ENCODE measurements at places on chromosomes 5 and 9.

- H3K4me3 ChIP-seq, result no peak overlapping the region
- no peaks in the 10 kb centered on the region for H3K27me3 ChIP-seq
- H3K36me3 ChIP-seq, result no peaks in the 10 kb centered on the region
- peak overlapping the region; percentile 64 for H3K27ac ChIP-seq
These were observed 10.4 kb downstream of the ABLIM3 start for GRCh38 chr5:149151717-149152116.

- no peak overlapping the region for H3K27ac ChIP-seq
- H3K4me3 ChIP-seq, result no peak overlapping the region
- DNase-seq, result no peak
- H3K36me3 ChIP-seq, result no peaks in the 10 kb centered on the region
These were observed 117.6 kb downstream of the SEMA5A start for GRCh38 chr5:9428272-9428671.

DNA sequence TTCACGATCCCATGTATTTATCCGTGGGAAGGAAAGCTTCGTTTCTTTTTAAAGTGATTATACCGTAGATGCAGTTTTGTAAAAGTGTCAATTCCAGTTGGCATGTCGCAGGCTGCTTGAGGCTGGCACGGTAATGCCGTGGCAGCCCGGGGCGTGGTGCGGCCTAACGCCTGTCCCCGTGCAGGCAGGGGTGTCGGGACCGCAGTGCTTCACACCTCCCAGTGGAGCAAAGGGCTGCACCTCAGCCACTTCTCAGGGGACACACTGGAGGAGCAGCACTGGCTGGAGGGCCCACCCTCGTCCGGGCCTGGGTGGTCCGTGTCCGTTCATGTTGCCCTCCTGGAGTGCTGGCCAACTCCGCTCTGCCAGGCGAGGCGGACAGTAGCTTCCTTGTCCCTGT is 103.2 kb downstream of the RXRA start:
- H3K36me3 ChIP-seq, result peaks cover 5% of the 10 kb centered on the region
- no peaks in the 10 kb centered on the region for H3K27me3 ChIP-seq
- no peak overlapping the region for H3K4me3 ChIP-seq
- no peak overlapping the region for H3K27ac ChIP-seq
- no peak for DNase-seq

GRCh38 chr5:39024005-39024404 is 50.2 kb downstream of the RICTOR start:
- H3K4me3 ChIP-seq, result no peak overlapping the region
- peaks cover 26% of the 10 kb centered on the region for H3K36me3 ChIP-seq
- H3K27me3 ChIP-seq, result no peaks in the 10 kb centered on the region
- H3K4me1 ChIP-seq, result peaks cover 40% of the 10 kb centered on the region
- no peak for DNase-seq
- H3K27ac ChIP-seq, result peak overlapping the region; percentile 49

DNA sequence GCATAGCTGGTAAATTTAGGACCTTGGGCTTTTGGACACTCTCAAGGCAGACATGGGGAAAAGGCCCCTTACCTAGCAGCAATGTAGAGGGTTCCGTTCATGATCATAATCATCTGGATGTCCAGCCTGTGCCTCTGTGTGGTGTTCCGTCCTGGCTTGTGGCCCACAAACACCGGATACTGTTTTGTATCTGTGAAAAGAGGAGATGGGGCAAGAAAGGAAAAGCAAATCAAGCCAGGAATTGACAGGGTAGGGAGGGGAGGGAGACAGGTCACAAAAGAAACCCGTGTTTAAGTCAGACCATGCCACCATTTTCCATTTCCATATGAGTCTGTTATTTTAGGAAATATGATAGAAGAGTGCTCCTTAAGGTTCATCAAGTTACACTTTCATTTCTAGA is 72.5 kb downstream of the SEMA6A start:
- no peak for DNase-seq
- H3K4me3 ChIP-seq, result no peak overlapping the region
- H3K27me3 ChIP-seq, result no peaks in the 10 kb centered on the region
- H3K27ac ChIP-seq, result no peak overlapping the region
- H3K36me3 ChIP-seq, result no peaks in the 10 kb centered on the region
- peaks cover 20% of the 10 kb centered on the region for H3K4me1 ChIP-seq

- peaks cover 11% of the 10 kb centered on the region for H3K4me1 ChIP-seq
- H3K36me3 ChIP-seq, result no peaks in the 10 kb centered on the region
- H3K27ac ChIP-seq, result no peak overlapping the region
- H3K4me3 ChIP-seq, result no peak overlapping the region
- H3K27me3 ChIP-seq, result no peaks in the 10 kb centered on the region
These were observed 60.5 kb downstream of the ACER2 start for GRCh38 chr9:19469271-19469670.

GRCh38 chr5:88671106-88671504 is 211.9 kb downstream of the MEF2C start:
- no peak overlapping the region for H3K27ac ChIP-seq
- H3K36me3 ChIP-seq, result no peaks in the 10 kb centered on the region
- DNase-seq, result no peak
- H3K27me3 ChIP-seq, result peaks cover 100% of the 10 kb centered on the region

DNA sequence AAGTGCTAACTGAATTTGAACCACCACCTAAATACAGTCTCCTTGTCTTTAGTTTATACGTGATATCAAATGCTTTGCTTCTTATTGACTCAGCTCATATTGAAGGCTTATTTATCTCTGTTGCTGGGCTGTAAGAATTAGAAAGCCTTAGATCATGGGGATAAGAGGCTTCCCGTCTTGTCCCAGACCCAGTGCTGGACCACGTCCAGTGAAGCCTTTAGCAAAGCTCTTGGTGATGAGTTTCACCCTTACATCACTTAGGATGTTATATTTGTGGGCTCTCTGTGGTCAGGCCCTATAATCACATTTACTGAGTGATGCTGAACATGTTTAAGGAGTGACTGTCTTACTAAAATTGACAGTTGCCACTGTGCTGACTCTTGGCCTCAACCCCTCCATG is 11.2 kb downstream of the FAM240B start:
- no peak overlapping the region for H3K4me3 ChIP-seq
- no peaks in the 10 kb centered on the region for H3K27me3 ChIP-seq
- no peaks in the 10 kb centered on the region for H3K36me3 ChIP-seq

- no peaks in the 10 kb centered on the region for H3K4me1 ChIP-seq
- no peak overlapping the region for H3K27ac ChIP-seq
- H3K36me3 ChIP-seq, result no peaks in the 10 kb centered on the region
- DNase-seq, result no peak
These were observed 338.6 kb downstream of the EBF1 start for GRCh38 chr5:158761161-158761560.

Data from heart right ventricle (tissue), 16 donors.